ENCODE measurements at places on chromosomes 12 and 14.

- DNase-seq = no peak
Observed at GRCh38 chr12:25245491-25245890, 5.2 kb downstream of the KRAS start.

- DNase-seq = no peak
Observed at GRCh38 chr12:10453156-10453555, at the start of gene KLRC1. KLRC1 (minus strand) TSS chr12:10453377; CDS start chr12:10451156, 2,221 bp downstream.

DNA sequence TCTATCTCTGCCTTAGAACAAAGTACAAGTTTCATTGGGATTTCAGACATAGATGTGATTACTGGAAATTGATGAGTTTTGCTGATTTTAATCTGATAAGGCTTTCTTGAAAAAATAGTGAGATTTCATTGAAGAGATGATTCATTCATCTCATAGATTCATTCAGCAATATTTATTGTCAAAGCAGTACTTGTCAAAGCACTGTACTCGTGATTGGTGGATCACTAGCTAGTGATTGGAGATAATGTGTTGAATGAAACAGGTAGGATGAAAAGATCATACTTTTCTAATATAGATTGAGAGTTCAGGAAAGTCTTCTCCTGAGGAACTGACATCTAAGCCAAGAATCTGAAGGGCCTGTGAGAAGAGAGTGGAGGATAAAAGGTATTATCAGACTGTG is 71.0 kb downstream of the KTN1 start:
- no peak for DNase-seq

DNA sequence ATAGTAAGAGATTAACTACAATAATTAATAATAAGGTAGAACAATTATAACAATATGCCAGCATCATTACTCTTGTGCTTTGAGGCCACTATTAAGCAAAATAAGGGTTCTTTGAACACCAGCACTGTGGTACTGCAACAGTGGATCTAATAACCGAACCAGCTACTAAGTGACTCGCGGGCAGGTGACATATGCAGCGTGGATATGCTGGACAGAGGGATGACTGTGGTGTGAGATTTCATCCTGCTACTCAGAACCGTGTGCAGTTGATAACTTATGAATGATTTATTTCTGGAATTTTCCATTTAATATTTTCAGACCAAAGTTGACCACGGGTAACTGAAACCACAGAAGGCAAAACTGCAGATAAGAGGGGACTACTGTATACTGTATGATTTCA is 34.4 kb downstream of the BMAL2 start:
- DNase-seq = no peak

DNA sequence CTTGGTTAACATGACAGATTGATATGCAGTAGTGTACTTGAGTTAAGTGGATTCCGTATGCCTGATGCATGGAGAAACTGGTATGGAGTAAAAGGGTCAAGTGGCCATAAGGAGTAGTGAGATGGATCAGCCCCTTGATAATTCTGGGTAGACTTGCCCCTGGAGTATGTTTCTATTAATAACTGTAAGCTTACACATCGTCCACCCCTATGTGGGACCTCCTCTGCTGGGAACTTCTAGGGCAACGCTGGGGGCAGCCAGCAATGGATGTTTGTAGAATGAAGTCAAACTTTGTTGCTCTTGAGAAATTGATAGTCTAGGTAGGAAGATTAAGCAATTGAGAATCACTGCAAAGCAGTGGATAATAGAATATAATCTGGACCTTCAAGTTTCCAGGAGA is 3.5 kb downstream of the C12orf75 start:
- no peak for DNase-seq

DNA sequence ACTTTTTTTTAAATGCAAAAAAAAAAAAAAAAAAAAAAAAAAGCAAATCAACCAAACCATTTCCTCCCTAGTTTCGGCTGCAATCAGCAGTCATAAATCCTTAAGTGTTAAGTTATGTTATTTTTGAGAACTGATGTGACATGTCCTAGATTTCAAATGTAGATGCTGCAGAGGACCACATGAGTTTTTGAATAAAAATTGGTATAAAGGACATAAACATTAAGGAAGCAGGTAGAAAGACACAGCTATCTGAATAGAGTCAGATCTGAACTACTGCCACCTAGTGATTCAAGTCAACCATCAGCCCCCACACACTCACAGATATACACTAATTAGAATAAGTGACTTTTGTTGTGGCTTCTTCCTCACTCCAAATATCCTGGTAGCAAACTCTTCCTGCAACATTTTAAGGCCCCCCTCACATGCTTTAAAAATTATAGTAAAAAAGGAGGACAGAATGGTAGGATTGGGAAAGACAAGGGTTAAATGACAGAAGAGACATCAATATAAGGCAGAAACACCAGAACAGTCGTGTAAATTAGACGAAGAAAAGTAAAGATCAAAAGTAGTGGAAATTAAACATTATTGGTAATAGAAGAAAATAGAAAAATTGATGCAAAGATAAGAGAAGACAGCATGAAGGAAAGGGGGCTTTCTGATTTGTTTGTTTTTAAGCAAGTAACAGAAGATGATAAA is 394.5 kb upstream of the ATP2B1 start:
- peak; percentile 21 for DNase-seq

- DNase-seq = no peak
Observed at GRCh38 chr12:50825372-50825838, 17.3 kb upstream of the TMPRSS12 start.

GRCh38 chr12:56541631-56542030 is 20.0 kb downstream of the RBMS2 start:
- DNase-seq = no peak

- no peak for DNase-seq
Observed at GRCh38 chr14:82398256-82398655, 864.6 kb upstream of the SEL1L start.

GRCh38 chr12:53862831-53863230 is 75.8 kb upstream of the HOXC13 start:
- no peak for DNase-seq

DNA sequence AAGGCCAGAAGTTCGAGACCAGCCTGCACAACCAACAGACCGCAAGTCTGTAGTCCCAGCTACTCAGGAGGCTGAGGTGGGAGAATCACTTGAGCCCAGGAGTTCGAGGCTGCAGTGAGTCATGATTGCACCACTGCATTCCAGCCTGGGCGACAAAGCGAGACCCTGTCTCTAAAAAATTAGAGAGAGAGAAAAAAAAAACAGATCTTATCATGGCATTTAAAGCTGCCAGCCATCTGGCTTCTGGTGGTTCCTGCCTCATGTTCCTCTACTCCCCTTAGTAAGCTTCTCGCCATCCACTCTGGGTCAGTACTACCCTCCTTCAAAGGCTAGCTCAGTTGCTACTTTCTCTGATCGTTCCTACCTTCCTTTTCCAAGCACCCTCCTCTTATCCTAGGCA is 16.1 kb downstream of the CLSTN3 start:
- DNase-seq = no peak

GRCh38 chr12:93767524-93767863 is 90.3 kb downstream of the CRADD start:
- no peak for DNase-seq

DNA sequence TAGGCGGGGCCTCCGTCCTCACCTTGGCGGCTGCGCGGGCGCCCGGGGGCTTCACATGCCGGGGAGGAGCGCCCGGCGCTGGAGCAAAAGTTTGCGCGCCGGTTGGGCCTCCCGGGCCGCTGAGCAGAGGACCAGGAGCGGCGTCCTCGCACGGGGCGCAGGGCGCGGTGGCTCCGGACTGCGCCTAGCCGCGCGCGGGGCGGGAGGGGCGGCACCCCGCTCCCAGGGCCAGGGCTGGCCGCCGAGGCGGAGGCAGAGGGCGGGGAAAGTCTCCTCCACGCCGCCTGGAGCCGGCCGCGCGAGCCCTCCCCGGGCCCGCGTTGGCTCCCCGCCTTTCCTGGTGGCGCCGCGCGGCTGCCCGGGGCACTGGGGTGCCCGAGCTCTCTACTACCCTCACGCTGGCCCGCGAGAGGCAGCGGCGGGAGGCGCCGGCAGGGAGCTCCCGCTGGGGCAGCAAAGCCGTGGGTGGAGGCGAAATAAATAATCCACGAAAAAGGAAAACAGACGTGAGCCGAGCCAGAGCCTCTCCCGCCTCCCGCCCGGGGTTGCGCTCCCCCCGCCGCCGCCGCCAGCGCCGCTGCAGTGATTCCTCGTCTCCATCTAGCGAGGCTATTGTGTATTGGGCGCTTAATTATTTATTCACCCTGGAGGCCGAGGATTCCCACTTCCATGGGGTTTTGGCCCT is 400 bp upstream of the PRIMA1 start:
- peak; percentile 8 for DNase-seq

DNA sequence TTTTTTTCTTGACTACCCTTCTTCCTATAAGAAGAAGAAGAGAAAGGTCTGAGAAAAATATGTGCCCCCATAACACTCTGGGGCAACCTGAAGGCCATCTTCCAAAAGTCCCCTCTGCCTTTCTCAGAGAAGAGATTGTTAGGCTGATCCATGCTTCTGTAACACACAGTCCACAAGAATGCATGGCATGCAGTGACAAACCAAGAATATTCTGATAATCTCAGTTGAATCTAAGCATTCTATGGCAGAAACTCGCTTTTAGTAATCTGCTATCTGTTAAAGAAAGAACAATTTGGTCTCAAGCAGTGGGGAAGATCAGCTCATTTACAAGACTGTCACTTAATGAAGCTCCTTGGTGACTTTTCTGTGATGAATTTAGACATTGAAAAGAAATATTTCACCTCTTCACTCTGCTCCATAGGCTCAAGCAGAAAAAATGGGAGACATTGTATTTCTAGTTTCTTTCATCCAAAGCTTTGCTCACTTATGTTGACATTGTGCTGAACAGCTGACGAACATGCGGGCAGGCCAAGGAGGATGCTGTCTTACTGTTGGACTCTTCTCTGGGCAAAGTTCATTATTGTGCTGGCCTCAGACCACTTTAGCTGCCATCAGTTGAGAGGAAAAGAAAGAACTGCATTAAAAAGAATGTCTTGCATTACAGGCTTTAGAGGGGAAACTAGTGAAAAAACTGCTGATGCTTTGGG is 957.1 kb downstream of the DIO2 start:
- no peak for DNase-seq

GRCh38 chr14:95256002-95256775 is 63.5 kb downstream of the CLMN start:
- DNase-seq = no peak

DNA sequence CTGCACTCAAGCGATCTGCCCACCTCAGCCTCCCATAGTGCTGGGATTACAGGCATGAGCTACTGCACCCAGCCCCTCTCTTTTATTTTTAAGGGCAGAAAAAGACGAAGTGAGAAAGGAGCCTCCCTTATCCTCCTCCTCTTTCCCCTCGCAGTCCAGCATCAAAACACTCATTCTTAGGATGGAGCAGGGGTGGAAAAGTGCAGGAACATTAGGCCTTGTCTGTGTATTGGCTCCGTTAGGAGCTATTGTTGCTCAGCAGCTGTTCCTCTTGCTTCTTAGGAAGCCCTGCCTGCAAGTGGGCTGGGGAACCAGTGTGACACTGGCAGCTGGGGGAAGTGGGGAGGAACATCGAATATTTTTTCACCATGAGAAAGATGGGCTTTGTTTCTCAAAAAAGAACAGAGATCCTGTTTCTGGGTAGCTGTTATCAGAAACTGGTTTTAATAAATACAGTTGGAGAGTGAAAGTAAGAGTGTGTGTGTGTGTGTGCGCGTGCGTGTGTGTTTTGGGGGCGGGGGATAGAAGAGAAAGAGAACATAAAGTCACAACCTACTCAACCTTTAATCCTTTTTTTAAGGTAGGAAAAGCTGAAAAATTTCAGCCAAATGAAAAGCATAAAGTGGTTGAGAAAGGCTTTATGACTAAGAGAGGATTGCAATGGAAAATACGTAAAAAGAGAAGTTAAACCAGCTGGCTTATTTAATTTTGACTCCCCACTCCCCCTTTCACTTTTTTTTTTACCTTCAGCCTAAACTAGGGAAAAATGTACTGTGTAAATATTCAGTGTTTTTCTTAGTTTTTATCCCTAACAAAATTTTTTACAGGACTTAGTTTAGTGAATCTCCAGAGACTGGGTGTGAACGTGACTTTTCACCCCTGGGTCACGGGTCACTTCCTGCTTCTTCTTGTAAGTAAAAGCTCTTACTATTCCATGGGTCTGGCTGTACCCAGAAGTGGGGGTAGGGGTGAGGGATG is 197.2 kb upstream of the PLEKHG7 start:
- peak; percentile 74 for DNase-seq

- DNase-seq = no peak
Observed at GRCh38 chr12:71702590-71702989, 16.7 kb downstream of the TMEM19 start.

DNA sequence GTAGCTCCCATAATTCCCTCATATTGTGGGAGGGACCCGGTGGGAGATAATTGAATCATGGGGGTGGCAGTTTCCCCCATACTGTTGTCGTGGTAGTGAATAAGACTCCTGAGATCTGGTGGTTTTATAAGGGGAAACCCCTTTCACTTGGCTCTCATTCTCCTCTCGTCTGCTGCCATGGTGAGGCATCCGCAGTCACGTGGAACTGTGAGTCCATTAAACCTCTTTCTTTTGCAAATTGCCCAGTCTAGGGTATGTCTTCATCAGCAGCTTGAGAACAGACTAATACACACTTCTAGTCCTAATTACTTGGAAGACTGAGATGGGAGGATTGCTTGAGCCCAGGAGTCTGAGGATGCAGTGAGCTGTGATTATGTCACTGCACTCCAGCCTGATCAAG is 64.4 kb downstream of the TMX1 start:
- DNase-seq = peak; percentile 54

DNA sequence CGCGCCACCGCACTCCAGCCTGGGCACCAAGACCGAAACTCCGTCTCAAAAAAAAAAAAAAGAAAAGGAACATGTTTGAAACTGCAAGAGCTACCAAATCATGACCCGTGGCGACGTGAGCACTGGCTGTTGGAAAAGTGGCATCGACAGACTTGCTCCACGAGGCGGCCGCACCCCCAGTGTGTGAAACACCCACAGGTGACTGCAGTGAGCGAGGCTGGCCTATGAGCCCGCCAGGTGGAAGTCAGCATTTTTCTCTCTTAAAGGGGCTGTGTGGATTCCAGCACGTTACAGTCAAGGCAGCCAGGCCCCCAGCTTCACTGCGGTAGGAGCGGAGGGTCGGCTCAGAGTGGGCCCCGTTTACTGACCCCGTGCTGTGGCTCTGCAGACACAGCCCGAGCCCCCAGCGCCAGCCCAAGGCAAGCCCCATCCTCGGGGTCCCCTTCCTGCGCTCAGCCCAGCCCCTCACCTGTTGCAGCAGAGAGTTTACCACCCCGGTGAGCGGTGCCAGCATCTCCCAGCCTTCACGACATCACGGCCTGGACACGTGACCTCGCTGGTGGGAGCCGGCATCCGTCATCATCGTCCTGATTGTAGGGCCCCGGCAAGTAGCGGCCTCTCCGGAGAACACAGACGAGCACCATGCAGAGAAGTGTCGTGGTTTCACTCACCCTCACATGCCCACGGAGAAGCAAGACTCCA is 54.3 kb upstream of the FBRSL1 start:
- DNase-seq = no peak

- no peak for DNase-seq
Observed at GRCh38 chr12:85523197-85523596, 243.2 kb downstream of the ALX1 start.

- DNase-seq = no peak
Observed at GRCh38 chr12:114774197-114774596, 90.2 kb upstream of the TBX3 start.

- no peak for DNase-seq
Observed at GRCh38 chr12:47652521-47653234, 53.2 kb downstream of the RPAP3 start.

GRCh38 chr12:15701206-15701605 is 88.0 kb downstream of the EPS8 start:
- DNase-seq = peak; percentile 12

GRCh38 chr14:72929316-72930080 is 3.2 kb downstream of the DCAF4 start:
- DNase-seq = no peak
